Effector memory CD8-positive, alpha-beta T cell (primary cell): ENCODE measurements at places on chromosomes 5 and 9.

- DNase-seq: no peak
These were observed 16.8 kb downstream of the KLF4 start for GRCh38 chr9:107472581-107473340.

GRCh38 chr9:16422114-16422513, 448.4 kb downstream of the BNC2 start:
- no peak for DNase-seq

DNA sequence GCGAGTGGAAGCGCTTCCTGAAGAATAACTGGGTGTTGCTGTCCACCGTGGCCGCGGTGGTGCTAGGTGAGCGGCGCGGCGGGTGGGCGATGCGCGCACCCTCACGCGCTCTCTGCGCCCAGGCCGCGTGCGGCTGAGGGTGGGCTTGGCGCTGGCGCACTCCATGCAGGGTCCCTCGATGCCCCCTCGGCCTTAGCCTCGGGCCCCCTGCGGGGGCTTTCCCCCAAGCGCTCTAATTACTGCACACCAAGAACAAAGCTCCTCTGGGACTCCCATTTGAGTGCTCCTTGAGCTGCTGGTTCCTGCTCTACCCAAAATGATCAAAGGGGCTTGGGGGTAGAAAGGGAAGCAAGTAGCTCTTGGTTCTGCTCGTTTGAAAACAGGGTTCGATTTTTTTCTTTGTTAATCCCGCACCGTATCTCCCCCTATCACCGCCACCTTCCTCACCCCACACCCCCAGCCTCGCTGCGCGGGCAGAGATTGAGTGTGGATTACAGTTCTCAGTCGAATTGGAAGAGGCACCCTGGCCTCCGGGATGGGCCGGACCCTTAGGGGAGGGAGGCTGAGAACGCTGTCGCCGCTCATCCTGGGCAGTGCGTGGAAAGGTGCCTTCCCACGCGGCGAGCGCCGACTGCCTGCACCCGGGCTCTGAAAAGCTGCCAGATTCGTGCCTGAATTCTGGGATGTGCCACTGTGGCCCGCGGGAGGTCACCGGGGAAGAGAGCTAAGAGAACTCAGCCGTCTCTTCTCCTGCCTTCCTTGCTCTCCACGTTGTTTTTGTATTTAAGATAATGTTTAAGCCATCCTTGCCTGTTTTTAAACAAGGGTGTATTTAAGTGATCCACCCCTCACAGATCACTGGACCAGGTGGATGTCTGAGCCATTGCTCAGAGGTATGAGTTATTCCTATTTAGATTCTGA, 697 bp downstream of the SLC1A1 start:
- DNase-seq: no peak

DNA sequence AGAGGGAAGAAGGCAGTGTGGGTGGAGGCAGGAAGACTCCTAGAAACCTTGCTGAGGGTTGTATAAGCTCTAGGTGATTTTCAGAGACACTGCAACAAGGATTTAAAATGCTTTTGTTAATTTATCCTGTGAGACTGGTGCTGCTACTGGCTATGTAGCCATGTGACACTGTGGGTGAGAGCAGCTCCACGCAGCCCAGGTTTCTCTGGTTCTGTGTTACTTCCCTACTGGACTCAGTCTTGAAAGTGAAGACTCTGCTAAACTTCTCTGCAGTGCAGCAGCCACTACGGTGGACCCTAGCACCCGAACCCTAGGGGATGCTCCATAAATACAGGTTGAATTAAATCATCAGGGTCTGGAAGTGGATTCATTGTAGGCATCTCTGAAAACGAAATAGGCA, 25.8 kb upstream of the EFNA5 start:
- no peak for DNase-seq

- no peak for DNase-seq
These were observed 174.1 kb downstream of the KDM4C start for GRCh38 chr9:6931913-6932312.

- DNase-seq: no peak
These were observed 233.8 kb upstream of the TMEM161B start for GRCh38 chr5:88502179-88503040.

DNA sequence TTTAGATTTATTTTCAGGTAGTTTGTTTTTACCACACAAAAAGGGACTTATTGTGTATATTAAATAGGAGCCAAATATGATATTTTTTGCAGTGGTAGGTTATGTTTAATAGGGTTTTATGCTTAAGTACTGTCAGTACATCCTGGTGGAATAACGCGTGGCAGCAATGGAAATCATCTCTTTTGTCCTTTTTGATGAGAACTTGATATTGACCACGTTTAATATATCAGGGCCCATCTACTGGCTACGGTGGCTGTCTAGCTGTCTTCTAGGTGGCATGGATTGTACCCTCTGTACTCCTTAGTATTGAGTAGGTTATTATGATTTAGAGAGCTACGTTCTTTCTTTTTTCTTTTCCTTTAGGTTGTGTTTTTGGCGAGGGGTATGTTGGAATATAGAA, 2.6 kb downstream of the BASP1 start:
- no peak for DNase-seq

GRCh38 chr5:1171340-1171941, 30.0 kb upstream of the SLC6A19 start:
- no peak for DNase-seq

GRCh38 chr5:39555788-39556187, 131.0 kb upstream of the DAB2 start:
- no peak for DNase-seq

GRCh38 chr5:45696206-45696836, at the start of gene HCN1:
Gene HCN1, minus strand, starts transcription at chr5:45696380.
- no peak for DNase-seq

DNA sequence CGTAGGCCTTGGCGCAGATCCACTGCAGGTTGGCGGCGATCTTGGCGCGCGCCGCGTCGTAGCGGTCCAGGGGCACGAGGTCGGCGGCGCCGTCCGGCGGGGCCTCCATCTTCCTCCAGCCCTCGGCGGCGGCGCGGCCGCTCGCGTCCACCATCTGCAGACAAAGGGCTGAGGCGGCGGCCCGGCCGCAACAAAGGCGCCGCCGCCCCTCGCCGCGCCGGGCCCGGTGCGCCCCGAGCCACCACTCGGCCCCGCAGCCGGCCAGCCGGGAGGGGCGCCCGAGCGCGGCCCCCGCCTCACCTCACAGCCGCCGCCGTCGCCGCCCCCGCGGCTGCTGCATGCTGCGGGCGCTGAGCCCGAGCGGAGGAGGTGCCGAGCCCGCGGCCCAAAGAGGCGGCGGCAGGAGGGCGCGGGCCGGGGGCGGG, 328 bp downstream of the CAMSAP1 start:
- DNase-seq: no peak

DNA sequence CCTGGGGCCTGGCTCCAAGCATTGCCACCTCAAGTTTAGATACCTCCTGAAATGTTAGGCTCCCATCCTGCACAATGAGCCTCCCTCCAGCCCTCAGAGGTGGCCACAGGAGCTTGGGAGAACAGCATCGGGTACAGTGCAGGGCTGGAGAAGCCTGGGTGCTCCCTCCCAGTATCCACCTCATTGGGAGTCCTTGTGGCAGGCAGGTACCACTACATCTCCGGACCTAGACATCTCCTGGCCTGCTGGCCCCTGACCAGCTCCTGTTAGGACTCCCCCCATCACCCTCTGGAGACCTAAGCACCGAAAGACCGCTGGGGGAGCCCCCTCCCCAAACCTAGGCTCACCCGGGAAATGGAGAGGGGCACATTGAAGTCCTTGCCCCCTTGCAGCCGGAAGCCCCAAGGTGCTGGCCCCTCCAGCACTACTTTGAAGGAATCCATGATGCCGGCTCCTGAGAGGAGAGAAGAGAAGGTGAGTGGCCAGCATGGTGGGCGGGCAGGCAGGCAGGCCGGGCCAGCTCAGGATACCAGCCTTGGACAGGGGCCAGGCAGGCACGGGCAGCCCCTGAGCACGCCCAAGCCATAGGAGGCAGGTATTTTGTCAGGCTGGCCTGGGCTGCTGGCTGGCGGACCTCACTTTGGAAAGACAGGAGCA, 1.2 kb downstream of the PDLIM7 start:
- no peak for DNase-seq

DNA sequence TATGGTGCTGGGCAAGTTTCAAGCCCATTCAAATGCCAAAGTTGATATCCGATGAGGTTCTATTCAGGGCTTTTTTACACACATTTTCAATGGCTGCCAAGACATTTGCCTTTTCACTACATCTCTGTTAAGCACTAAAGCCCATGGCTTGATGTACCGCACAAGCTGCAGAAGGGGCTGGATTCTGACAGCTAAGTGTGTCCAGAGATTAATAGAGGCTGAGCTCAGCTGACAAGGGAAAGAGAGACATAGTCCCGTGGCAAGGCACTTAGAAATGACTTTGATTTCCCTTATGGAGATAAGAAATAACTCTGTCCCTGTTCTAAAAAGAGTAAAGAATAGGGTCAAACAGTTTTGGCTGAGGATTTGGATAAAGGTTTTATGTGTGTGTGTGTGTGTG, 198.6 kb downstream of the DMRT2 start:
- no peak for DNase-seq

DNA sequence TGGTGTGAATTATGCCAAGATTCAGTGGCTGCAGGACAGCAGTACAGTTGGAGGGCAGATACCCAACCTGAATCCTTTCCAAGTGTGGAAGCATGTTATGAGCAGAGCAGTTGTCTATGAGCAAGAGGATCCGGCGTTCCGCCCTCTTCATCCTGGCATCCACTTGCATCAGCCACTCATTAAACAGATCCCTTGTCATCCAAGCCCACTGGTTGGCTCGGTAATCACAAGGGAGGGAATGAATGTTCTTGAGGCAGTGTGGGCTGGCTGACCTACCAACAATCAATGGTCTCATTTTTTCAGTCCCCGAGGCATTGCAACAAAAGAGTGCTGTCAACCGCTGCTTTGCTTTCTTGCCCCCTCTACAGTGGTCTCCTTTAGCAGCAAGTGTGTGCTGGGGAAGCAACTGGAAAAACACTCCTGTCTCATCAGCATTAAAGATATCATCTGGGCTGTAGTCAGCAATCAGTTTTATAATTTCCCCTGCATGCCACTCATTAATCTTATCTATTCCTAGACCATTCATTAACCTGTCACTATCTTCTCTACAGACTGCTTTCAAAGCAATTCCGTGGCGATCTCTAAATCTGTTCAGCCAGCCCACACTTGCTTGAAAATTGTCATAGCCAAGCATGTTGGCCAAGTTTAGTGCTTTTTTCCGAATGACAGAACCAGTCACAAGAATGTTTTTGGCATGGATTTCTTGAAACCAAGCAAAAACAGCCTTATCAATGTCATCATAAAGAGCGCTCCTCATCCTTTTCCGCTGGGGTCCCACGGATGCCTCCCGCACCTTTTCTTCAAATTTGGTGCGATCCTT, 4.9 kb downstream of the TIGD6 start:
- no peak for DNase-seq

- no peak for DNase-seq
These were observed at the start of gene EGFLAM for GRCh38 chr5:38258319-38259061. Gene EGFLAM, plus strand, starts transcription at chr5:38258559. Its CDS starts 196 bp downstream, at chr5:38258755.

- DNase-seq: no peak
These were observed 636.1 kb downstream of the KIF4B start for GRCh38 chr5:155649666-155650065.

- DNase-seq: no peak
These were observed 105.1 kb upstream of the SLC25A48 start for GRCh38 chr5:135729321-135729786.

GRCh38 chr9:132447346-132447745, 37.3 kb downstream of the CFAP77 start:
- DNase-seq: no peak

DNA sequence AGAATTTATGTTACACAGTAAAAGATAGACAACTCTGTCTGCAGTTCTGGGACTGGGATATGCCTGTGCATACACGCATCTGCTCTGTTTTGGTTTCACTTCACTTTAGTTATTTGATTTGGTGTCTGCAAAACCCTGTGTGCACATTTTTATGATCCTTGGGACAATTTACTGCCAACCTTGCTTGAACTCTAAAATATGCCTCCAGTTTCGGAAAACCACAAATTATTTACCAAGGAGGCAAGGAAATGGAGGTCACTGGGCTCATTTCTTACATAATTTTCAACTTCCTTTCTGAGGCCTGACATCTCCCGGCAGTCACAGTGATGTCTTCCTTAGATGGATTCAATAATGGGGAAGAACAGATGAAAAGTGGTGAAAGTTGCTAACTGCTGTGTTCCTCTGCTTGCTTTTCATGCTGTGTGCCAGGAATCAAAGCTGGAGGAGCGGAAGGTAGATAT, 61.2 kb upstream of the TAF11L2 start:
- no peak for DNase-seq

GRCh38 chr5:155987265-155987810, 339.6 kb upstream of the SGCD start:
- DNase-seq: no peak

DNA sequence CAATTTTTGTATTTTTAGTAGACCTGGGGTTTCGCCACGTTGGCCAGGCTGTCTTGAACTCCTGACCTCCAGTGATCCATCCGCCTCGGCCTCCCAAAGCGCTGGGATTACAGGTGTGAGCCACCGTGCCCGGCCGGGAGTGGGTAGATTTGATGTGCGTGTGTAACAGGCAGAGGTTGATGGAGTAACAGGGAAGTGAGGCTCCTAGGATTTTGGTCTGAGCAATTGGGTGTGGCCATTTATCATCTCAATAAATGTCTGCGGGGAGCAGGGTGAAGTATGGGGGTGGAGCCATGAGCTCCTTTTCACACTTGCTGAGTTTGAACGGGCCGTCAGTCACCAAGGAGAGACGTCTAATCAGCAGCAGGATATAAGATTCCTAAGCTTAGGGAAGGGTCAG, 1.2 kb upstream of the REXO4 start:
- no peak for DNase-seq

DNA sequence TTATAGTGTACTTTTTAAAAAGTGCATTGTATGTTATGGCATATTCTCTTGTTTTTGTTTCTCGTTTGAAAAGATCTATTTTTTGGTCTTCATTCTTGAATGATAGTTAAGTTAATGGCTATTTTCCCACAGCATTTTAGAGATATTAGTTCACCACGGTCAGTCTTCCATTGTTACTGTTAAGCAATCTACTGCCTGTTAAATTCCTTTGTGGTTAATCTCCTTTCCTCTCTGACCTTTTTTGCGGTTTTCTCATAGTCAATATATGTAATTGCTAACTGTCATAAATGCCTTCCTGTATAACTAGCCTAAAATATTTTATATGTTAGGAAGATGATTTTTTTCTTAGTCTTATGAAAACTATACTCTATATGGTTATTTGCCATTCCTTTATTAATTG, 250.8 kb upstream of the FBXL7 start:
- no peak for DNase-seq

- no peak for DNase-seq
These were observed 21.4 kb downstream of the GOLGA2 start for GRCh38 chr9:128254362-128254761.

GRCh38 chr9:134314950-134315715, 11.1 kb upstream of the RXRA start:
- no peak for DNase-seq

- DNase-seq: no peak
These were observed 216.9 kb downstream of the GLIS3 start for GRCh38 chr9:4082948-4083347.

GRCh38 chr5:157076558-157076957, 17.6 kb upstream of the HAVCR1 start:
- DNase-seq: no peak
